BJ (cell line): ENCODE measurements at places on chromosomes 12 and 14.

- no peak for DNase-seq
Observed at GRCh38 chr12:121582583-121583333, 1.9 kb upstream of the KDM2B start.

GRCh38 chr14:35245051-35245450 is 47.1 kb upstream of the PSMA6 start:
- DNase-seq, result no peak

GRCh38 chr14:28603606-28604005 is 163.0 kb upstream of the FOXG1 start:
- DNase-seq, result no peak

DNA sequence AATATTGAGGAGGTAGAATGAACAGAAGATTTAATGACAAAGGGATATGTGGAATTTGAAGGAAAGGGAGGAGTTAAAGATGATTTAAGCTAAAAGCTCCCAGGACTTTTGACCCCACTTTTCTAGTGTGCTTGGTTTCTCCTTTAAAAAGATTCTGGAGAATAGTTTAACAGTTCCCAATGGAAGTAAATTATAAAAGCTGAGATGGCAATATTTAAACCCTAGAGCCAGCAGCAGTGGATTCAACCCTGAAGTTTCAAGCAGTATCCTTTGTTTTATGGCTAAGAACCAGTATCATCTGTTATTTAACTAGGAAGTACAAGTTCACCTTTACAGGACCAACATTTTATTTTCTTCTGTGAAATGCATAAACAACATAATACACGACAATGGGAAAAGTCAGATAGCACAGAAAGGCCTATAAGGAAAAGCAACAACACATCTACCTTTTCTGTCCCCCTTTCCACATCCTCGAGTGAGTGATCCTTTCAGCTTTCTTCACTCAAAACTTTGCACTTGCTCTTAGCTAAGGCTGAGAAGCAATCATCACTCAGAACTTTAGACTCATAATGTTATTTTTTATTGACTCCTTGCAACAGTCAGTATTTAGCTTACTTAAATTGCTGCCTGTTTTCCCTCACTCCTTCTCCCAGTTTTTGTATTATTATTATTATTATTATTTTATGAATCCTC is 264.5 kb downstream of the FBXL14 start:
- DNase-seq, result no peak

GRCh38 chr12:103580026-103580425 is 7.0 kb upstream of the STAB2 start:
- no peak for DNase-seq

DNA sequence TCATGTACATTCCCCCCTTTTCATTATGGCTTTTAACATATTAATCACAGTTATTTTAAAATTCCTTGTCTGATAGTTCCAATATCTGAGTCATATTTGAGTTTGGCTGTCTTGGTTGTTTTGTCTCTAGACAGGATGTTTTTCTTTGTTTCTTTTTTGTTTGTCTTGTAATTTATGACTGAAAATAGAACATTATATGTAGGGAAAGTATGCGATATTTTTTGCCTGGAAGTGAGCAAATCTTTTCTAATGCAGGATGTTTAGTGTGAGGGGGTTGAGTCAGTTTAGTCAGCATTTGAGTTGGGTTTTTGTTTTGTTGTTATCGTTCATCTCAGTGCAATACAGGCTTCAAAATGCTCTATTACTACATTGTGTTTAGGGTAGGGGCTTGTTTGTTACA is 239.7 kb downstream of the SNAPC1 start:
- DNase-seq, result no peak

DNA sequence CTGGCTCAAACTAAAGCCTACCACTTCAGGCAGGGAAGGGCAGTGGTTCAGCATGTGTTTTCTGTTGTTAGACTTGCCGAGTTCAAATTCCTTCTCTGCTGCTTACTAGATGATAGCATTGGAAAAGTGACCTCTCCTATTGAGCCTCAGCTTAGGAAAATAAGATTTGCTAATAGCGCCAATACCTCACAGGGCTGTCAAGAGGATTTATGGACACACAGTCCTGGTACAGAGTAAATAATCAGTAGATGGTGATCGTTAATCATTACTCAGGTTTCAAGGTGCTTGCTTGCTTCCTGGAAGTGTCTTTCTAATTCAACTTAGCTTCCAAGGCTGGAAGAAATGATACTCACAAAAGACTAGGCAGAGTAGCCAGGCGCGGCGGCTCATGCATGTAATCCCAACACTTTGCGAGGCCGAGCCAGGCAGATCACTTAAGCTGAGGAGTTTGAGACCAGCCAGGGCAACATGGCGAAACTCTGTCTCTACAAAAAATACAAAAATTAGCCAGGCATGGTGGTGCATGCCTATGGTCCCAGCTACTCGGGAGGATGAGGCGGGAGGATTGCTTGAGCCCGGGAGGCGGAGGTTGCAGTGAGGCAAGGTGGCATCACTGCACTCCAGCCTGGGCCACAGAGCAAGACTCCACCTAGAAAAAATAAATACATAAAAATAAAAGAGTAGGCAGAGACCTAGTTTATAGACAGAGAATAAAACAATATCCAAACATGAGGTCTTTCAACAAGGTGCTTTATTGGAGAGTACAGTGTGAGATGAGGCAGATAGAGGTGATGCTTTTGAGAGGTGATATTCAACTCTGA is 6.0 kb downstream of the PLA2G1B start:
- no peak for DNase-seq

- DNase-seq, result no peak
Observed at GRCh38 chr12:128381946-128382345, 115.0 kb downstream of the TMEM132C start.

GRCh38 chr12:15863984-15864383 is 18.2 kb upstream of the STRAP start:
- no peak for DNase-seq

DNA sequence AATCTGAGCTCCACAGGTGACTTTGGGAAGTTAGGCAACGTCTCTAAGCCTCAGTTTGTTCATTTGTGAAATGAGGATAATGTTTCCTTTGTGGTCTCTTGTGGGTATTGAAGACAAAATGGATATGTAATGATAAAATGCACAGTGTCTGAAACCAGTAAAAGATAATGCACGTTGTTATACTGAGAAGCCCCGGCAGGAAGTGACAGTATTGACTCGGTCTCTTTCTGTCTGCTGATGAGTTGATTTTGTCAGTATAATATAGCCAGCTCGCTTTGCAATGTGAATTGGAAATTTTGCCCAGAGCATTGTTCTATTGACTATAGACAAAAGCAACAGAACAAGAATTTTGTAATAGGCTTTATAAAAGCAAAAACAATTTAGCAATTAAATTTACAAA is 49.2 kb upstream of the SLC38A1 start:
- DNase-seq, result no peak

- DNase-seq, result no peak
Observed at GRCh38 chr14:102652194-102652593, 59.7 kb downstream of the RCOR1 start.

DNA sequence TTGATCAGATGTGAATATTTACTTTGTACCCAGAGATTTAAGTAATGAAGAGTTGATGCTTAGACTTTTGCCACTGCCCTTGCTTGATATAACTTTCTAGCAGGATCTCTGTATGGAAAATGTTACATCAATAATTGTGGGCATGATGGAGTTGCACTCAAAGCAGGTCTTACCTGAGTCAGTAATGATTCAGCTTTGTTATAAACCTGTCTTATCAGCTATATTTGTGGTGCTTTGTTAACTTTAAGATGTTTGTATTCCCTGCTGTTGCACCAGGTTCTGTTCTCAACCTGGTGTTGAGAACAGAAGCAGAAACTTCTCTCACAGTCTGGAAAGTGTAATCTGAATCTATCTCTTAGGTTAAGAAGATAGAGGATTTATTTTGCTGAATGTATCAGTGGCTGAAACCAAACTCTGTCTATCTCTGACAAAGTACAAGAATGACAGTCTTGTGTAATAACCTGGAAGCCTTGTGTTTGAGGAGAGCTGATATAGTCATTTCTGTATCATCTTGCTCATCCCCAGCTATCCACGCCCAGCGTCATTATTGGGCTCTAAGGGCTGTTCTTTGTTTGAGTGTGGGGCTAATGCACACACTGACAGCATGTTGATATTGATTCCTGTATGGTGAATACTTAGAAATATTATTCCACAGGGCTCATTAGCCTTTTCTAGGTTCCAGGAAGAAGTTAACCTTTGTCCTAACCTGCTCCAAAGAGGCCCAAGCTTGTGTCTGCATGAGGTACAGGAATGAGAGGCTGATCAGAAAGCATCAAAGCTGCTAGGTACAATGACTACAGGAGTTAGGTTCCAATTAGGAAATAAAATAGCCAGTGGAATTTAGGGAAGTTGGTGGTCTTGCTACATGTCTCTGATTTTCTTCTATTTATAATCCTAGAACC is 3.6 kb downstream of the AKAP6 start:
- no peak for DNase-seq

GRCh38 chr12:52473768-52474167 is at the start of gene KRT6C:
TSS of gene KRT6C (minus strand) at chr12:52473805. CDS start at chr12:52473737, 68 bp downstream.
- no peak for DNase-seq

DNA sequence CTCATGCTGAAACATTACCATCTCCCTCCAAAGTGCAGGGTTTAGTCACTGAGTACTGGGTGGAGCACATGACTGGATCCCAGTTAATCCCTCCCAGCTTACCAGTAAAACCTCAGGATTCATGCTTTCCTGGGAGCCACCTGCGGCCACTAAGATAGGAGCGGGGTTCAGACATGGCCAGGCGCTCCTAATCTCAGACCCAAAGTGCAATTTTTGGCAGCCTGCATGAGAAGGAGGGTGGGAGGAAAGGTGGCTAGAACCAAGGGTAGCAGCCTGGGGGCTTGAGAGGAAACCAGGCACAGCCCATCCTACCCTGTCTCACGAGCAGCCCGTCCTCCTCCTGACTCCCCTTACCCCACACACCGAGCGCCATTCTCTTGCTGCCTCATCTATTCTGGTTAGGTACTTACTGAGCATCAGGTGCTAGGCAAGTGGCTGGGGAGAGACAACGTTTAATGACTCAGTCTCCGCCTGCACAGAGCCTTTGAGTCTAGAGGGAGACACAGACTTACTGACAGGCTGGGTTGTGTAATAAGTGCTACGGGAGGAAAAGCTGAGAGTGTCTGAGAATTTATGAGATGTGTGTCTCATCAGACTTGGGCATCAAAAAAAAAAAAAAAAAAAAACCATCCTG is 9.9 kb downstream of the GPRC5A start:
- peak; percentile 89 for DNase-seq

DNA sequence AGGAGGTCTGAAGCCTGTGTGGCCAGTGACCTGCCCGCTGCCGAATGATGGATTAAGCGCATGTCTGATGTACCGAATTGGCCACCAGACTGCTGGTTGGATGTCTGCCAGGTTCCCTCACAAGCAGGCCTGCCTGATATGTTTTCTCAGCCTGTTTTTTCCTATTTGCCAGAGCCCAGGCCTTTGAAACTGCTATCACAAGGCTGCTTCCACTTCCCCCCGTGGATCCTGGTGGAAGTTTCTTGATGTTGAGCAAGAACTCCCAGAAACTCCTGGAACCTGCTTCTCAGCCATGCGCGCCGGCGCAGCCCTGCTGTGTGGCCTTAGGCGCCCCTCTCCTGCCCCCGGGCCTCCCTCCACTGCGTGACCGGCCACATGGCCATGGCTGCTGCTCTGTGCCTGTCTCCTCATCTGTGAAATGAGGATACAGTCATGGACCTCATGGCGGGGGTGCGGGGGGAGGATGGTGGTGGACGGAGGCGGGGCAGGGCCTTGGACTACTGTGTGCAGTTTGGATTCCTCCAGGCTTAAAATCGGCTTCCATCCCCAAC is 56.6 kb downstream of the CALM1 start:
- DNase-seq, result no peak

GRCh38 chr12:1546931-1547640 is 47.3 kb downstream of the FBXL14 start:
- DNase-seq, result no peak

DNA sequence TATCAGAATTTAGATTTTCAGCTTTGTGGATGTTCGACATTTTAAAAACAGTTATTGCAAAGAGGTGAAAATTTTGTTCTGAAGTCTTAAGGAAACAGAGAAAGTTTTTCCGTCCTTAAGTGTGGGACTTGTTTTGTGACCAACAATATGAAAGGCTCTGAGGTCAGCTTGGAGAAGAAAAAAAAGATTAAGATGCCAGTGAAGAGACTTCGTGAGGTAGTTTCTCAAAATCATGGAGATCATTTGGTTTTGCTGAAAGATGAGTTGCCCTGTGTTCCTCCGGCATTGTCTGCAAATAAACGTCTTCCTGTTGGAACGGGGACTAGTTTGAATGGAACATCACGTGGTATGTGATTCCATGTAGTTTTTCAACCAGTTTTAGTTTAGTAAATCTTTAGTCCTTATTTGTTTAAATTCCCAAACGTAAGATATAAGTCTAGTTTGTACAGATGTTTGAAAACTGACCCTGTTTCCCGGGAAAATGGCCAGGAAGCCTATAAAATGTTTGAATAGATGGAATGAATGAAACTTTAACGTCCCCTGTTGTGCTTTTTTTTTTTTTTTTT is 682 bp downstream of the KIAA0586 start:
- peak; percentile 19 for DNase-seq

DNA sequence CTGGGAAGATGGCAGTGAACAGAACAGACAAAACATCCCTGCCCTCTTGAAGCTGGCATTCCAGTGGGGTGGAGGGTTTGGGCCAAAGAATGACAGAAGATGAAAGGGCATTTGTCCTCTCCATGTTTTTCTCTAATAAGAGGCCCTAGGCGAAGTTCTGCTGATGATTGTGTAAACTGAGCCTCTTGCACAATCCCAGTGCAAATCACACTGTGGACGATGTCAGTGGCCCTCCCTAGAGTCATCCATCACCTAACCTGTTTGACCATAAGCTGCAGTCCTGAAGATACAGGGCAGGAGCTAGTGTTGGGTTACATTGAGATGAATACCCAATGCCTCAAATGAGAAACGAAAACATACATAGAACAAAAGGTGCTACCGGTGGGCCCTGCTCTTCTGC is 622.4 kb upstream of the TBX3 start:
- no peak for DNase-seq

- no peak for DNase-seq
Observed at GRCh38 chr12:113116875-113117274, 18.7 kb downstream of the RASAL1 start.

DNA sequence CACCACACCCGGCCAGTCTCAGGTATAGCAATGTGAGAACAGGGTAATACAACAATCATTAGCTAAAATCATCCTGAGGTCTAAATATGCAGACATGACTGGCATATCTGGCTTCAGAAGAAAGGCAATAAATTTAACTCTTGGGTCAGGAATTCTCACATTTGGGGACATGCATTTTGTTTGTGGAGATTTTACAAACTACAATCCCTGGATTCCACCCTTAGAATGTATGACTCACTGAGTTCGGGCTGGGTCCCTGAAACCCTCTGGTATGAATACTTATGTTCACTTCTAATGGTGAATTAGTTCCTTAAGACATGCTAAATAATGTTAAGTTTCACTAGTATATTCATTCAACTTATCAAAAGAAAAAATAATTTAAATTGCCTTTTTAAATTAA is 98.9 kb upstream of the HMGA2 start:
- no peak for DNase-seq

- DNase-seq, result no peak
Observed at GRCh38 chr12:132404951-132405741, 75.8 kb upstream of the GALNT9 start.

- DNase-seq, result no peak
Observed at GRCh38 chr14:30915596-30915995, 41.2 kb downstream of the COCH start.

- DNase-seq, result no peak
Observed at GRCh38 chr14:81946834-81947798, 413.5 kb upstream of the SEL1L start.
